Left ventricle myocardium inferior (tissue), 1 donor: ENCODE measurements at places on chromosomes 1 and 21.

- no peak overlapping the region for H3K27ac ChIP-seq
- peaks cover 4% of the 10 kb centered on the region for H3K27me3 ChIP-seq
- no peaks in the 10 kb centered on the region for H3K4me1 ChIP-seq
- no peak for DNase-seq
- H3K36me3 ChIP-seq, result no peaks in the 10 kb centered on the region
These were observed 29.0 kb downstream of the PTPRC start for GRCh38 chr1:198667807-198668206.

DNA sequence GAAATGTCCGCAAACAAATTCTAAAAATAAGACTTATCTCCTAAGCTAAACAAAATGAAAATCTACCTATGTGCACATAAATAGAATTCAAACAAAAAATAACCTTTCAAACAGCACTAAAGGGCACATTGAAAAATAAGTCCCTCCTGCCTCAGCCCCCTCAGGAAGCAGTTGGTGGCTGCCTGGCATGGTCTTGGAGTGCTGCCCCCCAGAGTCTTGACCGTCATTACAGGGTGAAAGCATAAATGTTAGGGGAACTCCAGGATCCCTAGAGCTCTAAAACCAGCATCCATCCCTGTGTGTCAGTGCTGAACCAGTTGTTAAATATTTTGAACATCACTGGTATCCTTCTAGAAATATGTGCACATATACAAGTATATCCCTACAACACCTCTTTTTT lies 6.5 kb upstream of the NPL start:
- no peaks in the 10 kb centered on the region for H3K27me3 ChIP-seq
- no peak overlapping the region for H3K4me3 ChIP-seq
- H3K27ac ChIP-seq, result no peak overlapping the region
- peaks cover 11% of the 10 kb centered on the region for H3K4me1 ChIP-seq
- no peaks in the 10 kb centered on the region for H3K36me3 ChIP-seq

DNA sequence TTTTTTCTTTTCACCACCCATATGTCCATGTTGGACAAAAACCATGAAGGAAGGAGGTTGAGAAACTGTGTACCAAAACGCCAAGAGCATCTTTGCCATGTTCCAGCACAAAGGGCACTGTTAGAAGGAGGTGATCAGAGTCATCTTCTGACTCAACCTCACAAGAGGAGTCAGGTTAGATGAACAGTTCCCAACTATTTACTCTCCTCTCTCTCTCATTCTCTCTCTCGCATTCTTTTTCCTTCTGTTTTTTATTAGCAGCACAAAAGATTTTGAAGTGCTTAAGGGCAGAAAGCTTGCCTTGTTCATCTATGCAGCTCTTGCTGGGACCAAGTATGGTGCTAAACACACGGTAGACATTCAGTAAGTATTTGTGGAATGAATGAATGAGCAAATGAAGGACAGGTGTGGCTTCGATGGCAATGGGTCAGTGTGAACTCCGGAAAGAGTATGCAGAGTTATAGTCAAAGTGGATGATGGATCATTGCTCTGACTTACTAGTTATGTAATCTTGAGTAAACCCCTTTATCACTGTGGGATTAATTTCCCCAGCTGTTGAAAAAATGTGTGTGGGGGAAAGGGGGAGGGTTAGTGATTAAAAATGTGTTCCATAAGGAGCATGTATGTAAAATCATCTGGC lies 33.9 kb downstream of the DDR2 start:
- H3K4me1 ChIP-seq, result peaks cover 30% of the 10 kb centered on the region
- no peak overlapping the region for H3K27ac ChIP-seq
- H3K36me3 ChIP-seq, result no peaks in the 10 kb centered on the region
- no peaks in the 10 kb centered on the region for H3K27me3 ChIP-seq

GRCh38 chr1:89286549-89287180 lies 14.0 kb upstream of the GBP5 start:
- H3K4me3 ChIP-seq, result peak overlapping the region; percentile 38
- H3K4me1 ChIP-seq, result peaks cover 13% of the 10 kb centered on the region
- no peaks in the 10 kb centered on the region for H3K27me3 ChIP-seq
- DNase-seq, result no peak
- H3K27ac ChIP-seq, result peak overlapping the region; percentile 71

DNA sequence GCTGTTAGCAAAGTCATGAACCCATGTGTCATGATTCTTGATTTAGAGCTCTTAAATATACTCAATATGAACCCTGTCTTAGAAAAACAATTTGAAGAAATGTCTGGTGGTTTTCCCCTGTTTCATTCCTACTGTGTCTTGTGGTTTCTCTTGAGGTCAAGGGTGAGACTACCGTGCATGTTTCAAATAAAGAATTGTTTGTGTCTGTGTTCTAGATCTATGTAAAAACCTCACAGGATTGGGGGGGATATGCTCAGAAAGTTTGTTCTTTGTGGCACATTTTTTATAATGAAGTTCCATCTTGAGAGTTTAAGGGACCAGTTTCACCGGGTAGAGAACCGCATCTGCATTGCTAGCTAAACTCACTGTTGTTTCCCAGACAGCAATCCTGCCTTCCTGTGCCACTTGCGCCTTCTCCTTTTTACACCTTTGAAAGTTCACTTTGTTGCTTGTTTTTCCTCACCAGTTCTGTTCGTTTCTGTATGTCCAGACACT lies 30.9 kb upstream of the CACYBP start:
- DNase-seq, result no peak
- no peak overlapping the region for H3K4me3 ChIP-seq
- H3K36me3 ChIP-seq, result peaks cover 8% of the 10 kb centered on the region
- peaks cover 47% of the 10 kb centered on the region for H3K4me1 ChIP-seq
- H3K27me3 ChIP-seq, result no peaks in the 10 kb centered on the region

GRCh38 chr1:54567961-54568360 lies 19.9 kb downstream of the ACOT11 start:
- H3K4me3 ChIP-seq, result no peak overlapping the region
- peak overlapping the region; percentile 89 for H3K27ac ChIP-seq
- H3K27me3 ChIP-seq, result no peaks in the 10 kb centered on the region

DNA sequence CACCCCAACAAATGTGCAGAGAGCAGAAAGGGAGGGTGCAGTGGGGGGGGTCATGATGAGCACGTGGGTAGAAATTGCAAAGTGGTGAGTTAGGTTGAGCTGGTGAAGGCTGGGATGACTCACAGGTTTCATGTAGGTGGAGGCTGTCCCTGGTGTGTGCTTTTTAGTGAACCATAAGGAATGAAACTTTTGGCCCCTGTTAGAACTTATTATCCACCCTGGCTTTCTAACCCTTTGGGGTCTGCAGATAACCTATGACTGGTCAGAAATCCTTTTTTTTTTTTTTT lies 46.9 kb downstream of the DOP1B start:
- no peaks in the 10 kb centered on the region for H3K27me3 ChIP-seq
- H3K4me1 ChIP-seq, result peaks cover 24% of the 10 kb centered on the region

GRCh38 chr1:43878854-43879253 lies 54.7 kb upstream of the ARTN start:
- H3K27me3 ChIP-seq, result no peaks in the 10 kb centered on the region
- no peak overlapping the region for H3K4me3 ChIP-seq
- no peak for DNase-seq
- peak overlapping the region; percentile 76 for H3K27ac ChIP-seq
- H3K36me3 ChIP-seq, result no peaks in the 10 kb centered on the region
- H3K4me1 ChIP-seq, result peaks cover 28% of the 10 kb centered on the region

GRCh38 chr1:244970236-244970743 lies 105.9 kb upstream of the HNRNPU start:
- peak; percentile 81 for DNase-seq
- peak overlapping the region; percentile 100 for H3K27ac ChIP-seq
- H3K4me1 ChIP-seq, result peaks cover 45% of the 10 kb centered on the region
- H3K36me3 ChIP-seq, result no peaks in the 10 kb centered on the region
- no peaks in the 10 kb centered on the region for H3K27me3 ChIP-seq

GRCh38 chr1:152252157-152252556 lies 28.2 kb upstream of the HRNR start:
- no peaks in the 10 kb centered on the region for H3K27me3 ChIP-seq
- H3K36me3 ChIP-seq, result peaks cover 3% of the 10 kb centered on the region
- H3K27ac ChIP-seq, result no peak overlapping the region
- peaks cover 5% of the 10 kb centered on the region for H3K4me1 ChIP-seq

DNA sequence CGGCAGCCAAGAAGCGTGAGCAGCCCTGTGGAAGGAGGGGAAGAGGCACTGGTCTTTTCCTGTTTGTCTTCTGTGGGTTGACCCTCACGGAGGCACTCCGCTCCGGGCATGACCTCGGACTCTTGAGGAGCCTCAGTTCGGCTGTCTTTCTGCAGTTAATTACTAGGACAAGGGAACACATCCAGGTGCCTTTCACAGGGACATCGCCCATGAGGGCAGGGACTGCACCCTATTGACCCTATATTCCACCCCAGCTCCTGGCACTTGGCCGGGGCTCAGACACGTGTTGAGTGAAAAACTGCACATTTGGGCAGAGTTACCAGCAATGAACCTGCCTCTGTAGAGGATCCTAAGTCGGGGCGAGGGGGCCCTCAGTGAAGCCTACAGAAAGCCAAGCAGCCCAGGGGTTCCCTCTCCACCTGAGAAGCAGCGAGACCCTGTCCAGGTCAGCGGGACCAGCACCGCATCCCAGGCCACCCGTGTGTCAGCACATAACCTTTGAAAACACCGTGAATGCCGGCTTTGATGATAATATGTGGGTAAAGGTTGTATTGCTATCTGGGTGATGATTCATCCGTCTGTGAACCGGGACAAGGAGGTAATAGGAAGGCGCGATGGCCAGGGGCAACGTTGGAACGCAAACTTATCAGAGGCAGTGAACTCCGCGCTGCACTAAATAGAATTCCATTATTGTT lies 161.4 kb upstream of the ARHGEF16 start:
- H3K4me3 ChIP-seq, result no peak overlapping the region
- H3K27ac ChIP-seq, result peak overlapping the region; percentile 84
- DNase-seq, result no peak
- peaks cover 21% of the 10 kb centered on the region for H3K4me1 ChIP-seq
